ENCODE measurements at places on chromosomes 2 and 18.

DNA sequence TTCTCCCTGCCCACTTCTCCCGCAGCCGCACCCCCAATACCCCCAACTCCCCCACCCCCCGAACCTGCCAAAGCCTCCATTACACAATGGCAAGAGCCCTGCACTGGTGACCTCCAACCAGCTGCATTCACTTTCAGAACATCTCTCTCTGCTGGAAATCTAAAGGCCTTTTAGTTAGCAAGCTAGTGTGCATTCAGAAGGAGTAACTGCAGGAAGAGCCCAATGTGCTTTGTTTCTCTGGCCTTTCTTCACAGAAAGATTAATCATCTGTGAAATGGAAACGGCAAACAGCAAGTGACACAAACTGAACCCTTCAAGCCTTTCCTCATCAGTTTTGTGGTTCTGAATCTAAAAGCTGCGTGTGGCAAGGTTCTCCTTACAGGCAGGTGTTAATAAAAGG lies 124.2 kb downstream of the OLA1 start:
- no peak for DNase-seq

DNA sequence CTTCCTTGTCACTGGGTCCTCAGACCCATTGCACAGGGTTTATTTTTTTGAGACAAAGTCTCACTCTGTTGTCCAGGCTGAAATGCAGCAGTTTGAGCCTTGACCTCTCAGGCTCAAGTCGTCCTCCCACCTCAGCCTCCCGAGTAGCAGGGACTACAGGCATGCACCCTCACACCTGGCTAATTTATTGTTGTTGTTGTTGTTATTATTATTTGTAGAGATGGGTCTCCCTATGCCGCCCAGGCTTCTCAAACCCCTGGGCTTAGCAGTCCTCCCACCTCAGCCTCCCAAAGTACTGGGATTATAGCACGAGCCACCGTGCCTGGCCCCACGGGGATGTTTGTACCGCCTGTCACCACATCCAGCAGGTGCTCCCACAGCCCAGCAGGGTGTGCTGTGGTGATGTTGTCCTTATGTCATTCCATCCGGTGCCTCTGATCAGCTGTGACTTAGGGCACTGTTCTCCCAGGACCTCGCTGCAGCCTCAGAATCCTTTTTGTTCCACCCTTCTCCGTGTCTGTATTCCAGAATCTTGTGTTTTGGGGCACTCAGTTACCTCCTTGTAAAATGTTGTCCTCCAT lies 182.3 kb downstream of the INO80D start:
- DNase-seq: no peak

DNA sequence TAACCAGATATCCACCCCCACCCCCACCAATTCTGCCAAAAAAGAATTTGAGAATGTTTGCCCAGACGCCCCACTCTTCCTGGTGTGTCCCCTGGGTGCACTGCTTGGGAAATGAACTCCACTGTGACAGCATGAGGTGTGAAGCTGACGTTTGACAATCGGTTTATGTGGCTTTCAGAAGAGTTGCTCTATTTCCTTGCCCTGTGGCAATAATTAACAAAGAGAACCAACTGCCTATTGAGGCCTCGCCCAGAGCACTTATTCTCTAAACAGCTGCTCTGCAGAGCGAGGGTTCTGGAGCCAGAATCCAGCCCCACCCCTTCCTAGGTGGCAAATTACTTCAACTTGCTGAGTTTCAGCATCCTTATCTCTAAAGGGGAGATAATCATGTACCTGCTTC lies 115.8 kb upstream of the SIX3 start:
- no peak for DNase-seq

GRCh38 chr2:39996653-39997080 lies 217.6 kb upstream of the THUMPD2 start:
- no peak for DNase-seq

- no peak for DNase-seq
These were observed 4.8 kb upstream of the ZFP36L2 start for GRCh38 chr2:43230951-43231827.

- no peak for DNase-seq
These were observed 270.3 kb upstream of the PARD3B start for GRCh38 chr2:204274991-204275390.

- DNase-seq: no peak
These were observed 434.7 kb upstream of the SETBP1 start for GRCh38 chr18:44246001-44246400.

DNA sequence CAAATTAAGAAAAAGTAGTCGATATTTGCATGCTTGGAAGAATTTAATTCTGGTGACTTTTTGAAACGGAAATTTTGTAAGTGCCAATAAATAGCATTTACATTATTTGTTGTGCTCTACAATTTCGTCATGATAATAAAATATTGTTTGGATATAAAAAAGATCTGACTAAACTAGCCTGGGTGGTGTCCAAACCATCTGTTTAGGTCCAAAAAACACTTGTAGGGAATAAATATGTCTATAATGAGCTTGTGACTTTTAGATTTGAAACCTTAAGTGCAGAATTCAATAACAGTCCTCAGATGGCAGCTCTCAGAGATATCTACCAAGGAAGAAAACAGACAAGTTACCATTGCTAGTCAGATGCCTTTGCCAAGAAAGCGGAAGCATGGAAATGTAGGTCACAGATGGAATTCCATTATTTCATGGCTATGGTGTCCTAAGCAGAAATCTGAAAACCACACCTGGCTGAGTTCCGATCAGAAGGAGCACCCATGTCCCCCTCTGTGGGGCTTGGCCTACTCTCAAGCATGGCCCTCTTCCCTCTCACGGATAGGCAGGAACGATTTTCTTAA lies 731.1 kb downstream of the RNF144A start:
- no peak for DNase-seq

- DNase-seq: no peak
These were observed 110.9 kb downstream of the FAM210A start for GRCh38 chr18:13615432-13615861.

GRCh38 chr2:177038787-177039484 lies 173.7 kb upstream of the HNRNPA3 start:
- no peak for DNase-seq
